ENCODE measurements at places on chromosomes 7 and 10.

GRCh38 chr7:135886345-135887132, 90.6 kb downstream of the MTPN start:
- DNase-seq = no peak

DNA sequence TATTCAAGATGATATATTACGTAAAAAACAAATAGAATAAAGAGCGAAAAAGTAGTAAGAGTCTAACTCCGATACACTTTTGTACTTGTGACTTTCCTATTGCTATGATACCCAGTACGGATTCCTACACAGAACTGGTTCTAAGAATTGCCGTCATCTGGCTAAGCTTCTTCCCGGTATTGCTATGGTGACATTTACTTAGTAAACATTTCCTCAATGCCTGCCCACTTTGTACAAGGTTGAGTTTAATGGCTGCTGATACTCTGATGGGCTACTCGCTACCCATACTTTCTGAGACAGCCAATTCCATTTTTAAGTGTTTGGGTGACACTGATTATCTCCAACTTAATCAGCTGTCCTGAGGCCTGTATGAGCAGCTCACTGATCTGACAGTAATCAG, 55.6 kb downstream of the OSBPL3 start:
- DNase-seq = no peak

GRCh38 chr10:86613905-86614304, 40.4 kb upstream of the OPN4 start:
- no peak for DNase-seq

DNA sequence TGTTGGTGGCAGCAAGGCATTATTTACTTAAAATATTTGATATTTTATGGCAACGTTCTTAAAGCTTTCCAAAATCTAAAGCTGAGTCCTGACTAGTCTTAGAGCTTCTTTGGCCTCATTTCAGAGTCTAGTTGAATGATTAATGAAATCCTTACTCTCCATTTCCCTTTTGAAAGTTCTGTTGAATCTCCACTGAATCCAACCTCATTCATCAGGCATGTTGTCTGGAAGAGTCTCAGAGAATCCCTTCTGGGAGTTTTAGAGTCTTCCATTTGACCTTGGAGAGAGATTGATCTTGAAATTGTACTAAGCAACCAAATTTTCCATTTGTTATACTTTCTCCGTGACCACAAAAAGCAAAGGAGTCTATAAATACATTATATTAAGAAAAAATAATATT, 198.5 kb upstream of the TMEM196 start:
- DNase-seq = no peak

- DNase-seq = no peak
Measured at GRCh38 chr7:32179567-32179966, 109.4 kb upstream of the PDE1C start.

- no peak for DNase-seq
Measured at GRCh38 chr10:121928528-121928884, 675 bp upstream of the ATE1 start.

DNA sequence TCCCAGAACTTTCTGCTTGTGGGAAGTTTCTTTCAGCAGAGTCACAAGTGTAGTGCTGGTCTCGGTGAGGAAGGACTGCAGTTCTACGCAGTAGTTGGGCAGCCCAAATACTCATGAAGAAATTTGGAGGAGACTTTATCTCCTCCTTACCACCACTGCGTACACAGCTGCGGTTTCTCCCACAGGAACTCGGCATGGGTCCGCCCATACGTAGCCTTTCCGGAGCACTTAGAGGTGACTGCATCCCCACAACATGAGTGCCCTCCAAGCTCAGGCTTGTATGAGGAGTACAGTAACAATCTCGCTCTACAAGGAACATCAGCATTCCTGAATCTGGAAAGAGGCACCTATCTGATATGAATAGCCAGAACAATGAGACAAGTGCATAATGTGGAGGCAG, 549.2 kb upstream of the SEMA3D start:
- DNase-seq = no peak

- no peak for DNase-seq
Measured at GRCh38 chr7:135910393-135911036, 66.6 kb downstream of the MTPN start.

GRCh38 chr10:52772623-52773022, at the start of gene MBL2:
MBL2 (minus strand) TSS chr10:52772784; CDS start chr10:52771635, 1,149 bp downstream.
- DNase-seq = no peak

DNA sequence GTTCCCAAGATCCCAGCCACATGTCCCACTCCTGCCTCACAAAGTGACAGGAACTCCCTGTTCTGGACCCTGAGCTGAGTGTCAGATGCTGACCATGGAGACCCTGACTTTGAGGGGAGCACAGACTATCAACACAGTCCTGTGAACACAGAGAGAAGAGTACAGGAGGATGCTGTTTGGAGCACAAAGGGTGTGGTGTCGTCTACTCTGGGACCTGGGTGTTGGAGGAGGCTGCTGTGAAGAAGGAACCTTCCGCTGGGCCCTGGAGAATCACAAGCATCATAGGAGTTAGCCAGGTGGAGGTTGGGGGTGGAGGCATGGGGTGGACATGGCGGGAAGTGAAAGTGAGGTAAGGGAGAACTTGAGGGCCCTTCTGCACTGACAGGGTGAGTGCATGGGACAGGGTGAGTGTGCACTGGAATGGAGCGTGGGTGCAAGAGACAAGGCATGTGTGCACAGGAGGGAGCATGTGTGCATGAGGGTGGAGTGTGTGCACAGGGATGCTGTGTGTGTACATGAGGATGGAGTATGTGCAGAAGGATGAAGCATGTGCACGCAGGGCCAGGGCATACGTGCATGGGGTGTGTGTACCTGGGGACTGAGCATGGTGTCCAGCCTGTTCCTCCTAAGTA, 70.7 kb upstream of the ANTXRL start:
- DNase-seq = no peak

GRCh38 chr7:100670074-100670473, 3.5 kb upstream of the GNB2 start:
- DNase-seq = no peak

GRCh38 chr7:1842321-1843221, 172.5 kb downstream of the ELFN1 start:
- no peak for DNase-seq

DNA sequence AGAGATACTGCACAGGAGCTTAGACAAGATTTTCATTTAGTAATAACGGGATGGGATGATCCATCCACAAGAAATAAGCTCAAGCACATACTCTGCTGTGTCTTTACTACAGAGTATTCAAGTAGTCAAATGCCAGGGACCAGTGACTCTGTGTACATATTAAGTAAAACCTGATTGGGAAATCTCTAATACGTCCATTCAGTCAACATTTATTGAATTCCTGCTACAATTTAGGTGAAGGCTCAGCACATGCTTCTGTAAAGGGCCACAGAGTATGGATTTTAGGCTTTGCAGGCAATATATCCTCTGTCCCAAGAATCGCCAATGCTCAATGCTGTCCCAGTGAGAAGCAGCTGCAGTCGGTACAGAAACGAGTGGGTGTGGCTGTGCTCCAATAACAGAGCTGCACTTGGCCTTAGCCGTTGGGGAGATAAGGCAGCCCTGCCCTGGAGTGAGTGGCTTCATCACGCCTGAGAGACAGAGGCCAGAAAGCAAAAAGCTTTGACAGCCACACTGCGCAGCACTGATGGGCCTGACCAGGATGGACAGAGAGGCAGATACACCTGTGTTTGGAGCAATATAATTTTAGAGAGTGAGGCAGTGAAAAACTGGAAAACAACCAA, 186.8 kb downstream of the PARD3 start:
- no peak for DNase-seq

GRCh38 chr10:113540845-113541548, 11.9 kb upstream of the HABP2 start:
- no peak for DNase-seq

DNA sequence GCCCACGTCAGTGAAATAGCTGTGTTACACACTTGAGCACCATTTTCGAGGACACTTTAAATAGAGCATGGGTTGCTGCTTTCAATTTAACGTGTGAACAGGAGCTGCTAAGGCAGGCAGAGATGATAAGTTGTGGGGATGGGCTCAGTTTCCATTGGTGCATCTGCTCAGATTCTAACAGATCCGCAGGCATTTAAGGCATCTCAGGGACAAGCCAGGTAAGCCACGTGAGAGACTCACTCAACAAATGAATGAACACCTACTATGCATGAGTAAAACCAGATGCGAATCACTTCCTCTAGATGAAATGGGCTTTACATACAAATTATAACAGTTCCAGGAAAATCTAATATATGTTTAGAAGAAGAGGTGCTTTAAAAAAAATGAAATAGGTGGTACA, 34.6 kb downstream of the PLXNA4 start:
- DNase-seq = no peak

- no peak for DNase-seq
Measured at GRCh38 chr7:155336812-155337602, 39.3 kb downstream of the INSIG1 start.

DNA sequence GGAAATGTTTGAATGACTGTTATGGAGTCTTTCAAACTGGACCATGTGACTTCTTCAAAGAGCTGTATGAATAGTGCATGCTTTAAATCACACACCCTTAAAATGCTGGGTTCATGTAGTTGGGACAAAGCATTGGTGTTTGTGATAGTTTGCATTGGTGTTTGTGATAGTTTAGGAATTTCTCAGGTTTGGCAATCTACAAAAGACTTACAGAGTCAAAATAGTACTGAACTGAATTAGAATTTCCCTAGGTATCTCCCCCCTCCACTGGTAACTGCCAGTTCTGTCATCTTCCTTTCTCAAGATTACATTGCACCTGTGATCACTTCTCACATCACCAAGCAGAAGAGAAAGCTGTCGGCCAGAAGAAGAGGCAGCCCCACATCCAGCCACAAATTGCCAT, 261.1 kb downstream of the GATA3 start:
- no peak for DNase-seq
